Renal pelvis (tissue), 12 donors: ENCODE measurements at places on chromosomes 7 and 10. TPM values are rescaled to one million over a fixed set of nuclear protein-coding genes. Genes with fewer than 3 reads are reported as not detected.

- DNase-seq: no peak
Measured at GRCh38 chr7:48147078-48147591, 24.1 kb upstream of the ABCA13 start.

DNA sequence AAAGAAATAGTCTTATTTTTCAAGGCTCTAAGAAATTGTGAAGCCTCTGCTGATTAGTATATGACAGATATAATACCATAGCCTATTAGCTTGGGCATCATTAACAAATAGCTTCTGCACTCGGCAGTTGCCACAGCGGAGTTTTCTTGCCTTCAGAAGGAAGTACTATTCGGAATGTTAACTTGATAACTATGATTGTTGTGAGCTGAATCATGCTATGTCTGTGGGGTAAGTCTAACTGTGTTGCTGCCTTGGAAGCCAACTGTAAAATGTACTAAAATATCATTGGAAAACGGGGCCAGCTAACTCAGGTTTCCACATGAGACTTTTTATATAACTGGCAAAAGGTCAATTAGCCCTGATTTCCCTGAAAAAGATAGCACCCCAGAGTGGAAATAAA lies 93.2 kb downstream of the TWIST1 start:
- no peak for DNase-seq

- no peak for DNase-seq
Measured at GRCh38 chr7:139960157-139960556, 102.6 kb downstream of the PARP12 start.

- no peak for DNase-seq
Measured at GRCh38 chr10:88850712-88851111, 932 bp downstream of the ANKRD22 start.

DNA sequence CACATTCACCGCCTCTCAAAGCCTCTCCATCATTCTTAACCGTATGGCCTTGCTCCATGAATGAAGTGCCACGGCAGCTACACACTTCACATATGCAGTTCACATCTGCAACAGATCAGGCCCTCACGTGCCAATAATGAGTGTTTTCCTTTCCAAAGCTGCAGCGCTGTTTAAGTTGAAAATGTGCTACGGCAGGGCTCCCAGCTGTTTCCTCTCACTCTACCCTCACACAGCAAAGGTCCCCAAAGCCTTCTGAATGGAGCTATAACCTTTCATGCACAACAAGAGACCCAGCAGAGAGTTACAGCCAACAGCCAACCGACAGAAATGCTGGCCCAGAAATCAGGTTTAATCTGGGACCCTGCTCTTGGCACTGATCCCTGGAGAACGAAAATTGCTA lies 236.1 kb downstream of the ELMO1 start:
- no peak for DNase-seq

GRCh38 chr10:114491933-114492332 lies 87.6 kb upstream of the AFAP1L2 start:
- no peak for DNase-seq

DNA sequence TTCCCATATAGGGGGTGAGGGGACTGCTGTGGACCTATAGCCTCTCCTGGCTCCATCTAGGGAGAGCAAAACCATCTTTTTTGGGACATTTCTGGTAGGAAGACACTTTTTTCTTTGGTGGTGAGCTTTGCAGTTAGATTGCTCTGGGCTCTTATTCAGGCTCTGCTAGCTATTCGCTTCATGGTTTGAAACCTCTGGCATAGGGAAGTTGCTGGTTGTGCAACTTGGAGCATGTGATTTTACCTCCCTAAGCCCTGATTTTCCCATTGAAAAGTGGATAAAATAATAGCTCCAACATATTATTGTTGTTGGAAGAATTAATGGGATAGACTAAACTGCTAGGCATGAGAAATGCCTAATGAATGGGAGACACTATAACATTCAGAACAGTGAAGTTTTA lies 69.6 kb downstream of the CYP26A1 start:
- DNase-seq: no peak

DNA sequence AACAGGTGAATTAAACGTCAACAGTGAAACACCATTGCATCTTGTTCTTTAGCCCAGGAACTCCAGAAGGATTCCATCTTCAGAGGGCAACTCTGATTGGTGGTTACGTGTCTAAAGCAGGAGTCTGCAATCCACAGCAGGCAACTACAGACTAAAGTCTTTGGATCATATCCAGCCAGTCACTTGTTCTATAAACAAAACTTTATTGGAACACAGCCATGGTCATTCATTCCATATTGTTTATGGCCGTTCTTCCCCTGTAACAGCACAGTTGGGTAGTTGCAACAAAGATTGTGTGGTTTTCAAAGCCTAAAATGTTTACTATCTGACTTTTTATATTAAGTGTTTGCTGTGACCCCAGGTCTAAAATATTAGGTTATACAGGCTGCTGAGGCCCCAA lies 94.7 kb upstream of the IMMP2L start:
- no peak for DNase-seq

DNA sequence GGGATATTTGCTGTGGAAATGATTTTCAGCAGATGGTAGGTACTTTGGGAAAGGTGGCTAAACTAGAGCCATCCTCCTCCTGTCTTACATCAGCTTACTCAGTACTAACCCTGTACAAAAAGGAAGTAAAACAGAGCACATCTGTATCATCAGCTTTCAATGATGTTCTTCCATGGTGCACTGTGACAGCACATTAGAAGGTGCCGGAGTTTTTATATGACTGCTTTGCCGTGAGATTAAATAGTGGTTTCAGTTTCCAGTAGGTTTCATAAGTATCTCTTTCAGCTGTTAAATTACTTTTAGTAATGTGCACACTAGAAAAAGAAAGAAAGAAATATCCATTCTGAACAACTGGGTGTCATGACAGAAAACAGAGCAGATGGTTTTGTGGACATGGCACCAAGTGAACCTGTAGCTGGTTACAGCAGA lies 86.5 kb downstream of the ARID5B start:
- no peak for DNase-seq

GRCh38 chr7:122438492-122438891 lies 133.9 kb upstream of the FEZF1 start:
- no peak for DNase-seq

GRCh38 chr7:141550386-141551093 lies 670 bp upstream of the AGK start:
- no peak for DNase-seq

GRCh38 chr7:40551685-40552576 lies 417.1 kb downstream of the SUGCT start:
- DNase-seq: peak; percentile 31

DNA sequence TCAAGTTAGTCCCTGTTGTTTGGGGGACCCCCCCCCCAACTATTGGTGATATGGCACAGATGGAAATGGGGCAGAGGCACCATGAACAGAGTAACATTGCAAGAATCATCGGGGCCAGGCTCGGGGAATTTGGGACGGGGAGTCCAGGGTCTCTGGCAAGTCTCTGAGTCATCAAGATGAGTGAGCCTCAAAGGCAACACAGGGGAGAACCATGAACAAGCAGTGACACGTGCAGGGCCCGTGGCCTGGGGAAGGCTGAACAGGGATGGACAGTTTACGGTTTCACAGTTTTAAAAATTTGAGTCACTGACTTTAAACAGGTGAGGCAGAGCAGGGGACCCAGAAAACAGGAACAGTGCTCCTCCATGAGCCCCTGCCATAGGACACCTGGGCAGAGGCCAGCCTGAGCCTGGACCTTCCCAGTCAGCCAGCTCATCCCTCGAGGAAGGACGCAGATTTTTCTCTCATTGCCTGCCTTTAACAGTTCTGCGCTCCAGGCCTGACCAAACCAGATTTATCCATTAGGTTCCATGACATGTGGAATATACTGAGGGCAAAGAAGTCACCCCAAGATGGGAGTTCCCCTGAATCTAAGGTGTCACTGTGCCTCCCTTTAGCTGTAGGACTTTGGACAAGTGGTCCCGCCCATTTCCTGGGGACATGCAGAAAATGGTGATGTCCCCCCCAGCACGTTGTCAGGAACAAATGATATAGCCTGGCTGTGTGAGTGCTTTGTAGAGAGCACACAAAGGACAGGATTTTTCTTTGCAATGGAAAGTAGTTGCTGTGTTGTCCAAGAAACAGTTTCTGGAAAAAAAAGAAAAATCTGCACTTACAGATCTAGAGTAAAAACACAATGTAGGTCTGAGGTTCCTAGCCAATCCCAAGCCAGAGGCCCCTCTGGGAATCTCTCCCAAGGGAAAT lies 23.8 kb downstream of the CHST15 start:
- no peak for DNase-seq

GRCh38 chr7:75599244-75599781 lies 107.2 kb downstream of the SPDYE5 start:
- DNase-seq: peak; percentile 82

- DNase-seq: no peak
Measured at GRCh38 chr7:158765020-158765419, 60.4 kb upstream of the NCAPG2 start.

TAS2R5 gene
- 10.0 TPM for polyA plus RNA-seq

CCDC3 gene
- polyA plus RNA-seq: 16.1 TPM

NKX1-2 gene
- not detected for polyA plus RNA-seq

RADIL gene
- polyA plus RNA-seq: 2.1 TPM
